Esophagus squamous epithelium (tissue), 5 donors: ENCODE measurements at places on chromosomes 4 and X. TPM values are rescaled to one million over a fixed set of nuclear protein-coding genes. Genes with fewer than 3 reads are reported as not detected.

DNA sequence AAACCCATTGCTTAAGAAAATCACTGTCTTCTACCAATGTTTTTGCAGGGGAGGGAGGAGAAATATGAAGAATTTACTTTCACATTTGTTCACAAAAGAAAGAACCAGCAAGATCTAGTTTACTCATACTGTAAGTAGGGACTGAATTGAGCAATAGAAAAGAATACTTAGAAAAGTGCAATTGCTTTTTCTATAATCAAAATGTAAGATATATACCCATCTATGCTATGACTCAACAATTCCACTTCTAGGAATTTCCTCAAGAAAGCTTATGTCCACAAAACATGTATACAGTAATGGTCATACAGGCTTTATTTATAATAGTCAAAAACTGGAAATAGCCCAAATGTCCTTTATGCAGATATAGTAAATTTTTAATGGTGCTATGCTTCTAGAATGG, 196.4 kb downstream of the LRBA start:
- no peak overlapping the region for H3K4me3 ChIP-seq
- no peaks in the 10 kb centered on the region for H3K36me3 ChIP-seq
- H3K27me3 ChIP-seq = no peaks in the 10 kb centered on the region

DNA sequence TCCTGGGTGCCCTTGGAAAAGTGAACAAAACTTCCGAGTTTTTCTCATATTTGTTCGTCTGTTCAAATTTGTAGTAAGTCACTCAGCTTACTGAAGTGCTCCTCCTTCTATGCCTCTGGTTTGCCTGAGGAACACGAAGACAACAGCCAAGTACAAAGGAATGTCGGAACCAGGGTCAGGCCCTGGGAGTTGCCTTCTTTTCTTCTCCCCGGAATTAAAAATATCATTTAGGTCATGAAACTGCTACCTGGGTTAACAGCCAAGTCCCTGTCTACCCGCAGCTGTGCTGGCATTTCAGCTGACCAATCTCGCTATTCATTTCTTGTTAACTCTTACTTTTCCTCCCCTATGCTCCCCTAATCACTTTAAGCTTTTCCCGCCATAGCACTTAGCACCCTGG, 137.6 kb upstream of the TEX13D start:
- H3K27ac ChIP-seq = peak overlapping the region; percentile 9
- no peaks in the 10 kb centered on the region for H3K27me3 ChIP-seq
- no peaks in the 10 kb centered on the region for H3K4me1 ChIP-seq
- H3K4me3 ChIP-seq = no peak overlapping the region

- H3K36me3 ChIP-seq = no peaks in the 10 kb centered on the region
- DNase-seq = no peak
- no peaks in the 10 kb centered on the region for H3K27me3 ChIP-seq
- no peak overlapping the region for H3K4me3 ChIP-seq
- H3K4me1 ChIP-seq = no peaks in the 10 kb centered on the region
- no peak overlapping the region for H3K27ac ChIP-seq
Measured at GRCh38 chr4:109672169-109672930, 30.9 kb downstream of the CASP6 start.

- no peaks in the 10 kb centered on the region for H3K4me1 ChIP-seq
- peaks cover 98% of the 10 kb centered on the region for H3K36me3 ChIP-seq
- H3K27me3 ChIP-seq = no peaks in the 10 kb centered on the region
- no peak for DNase-seq
- no peak overlapping the region for H3K4me3 ChIP-seq
Measured at GRCh38 chr4:138935-139334, 14.6 kb downstream of the ZNF718 start.

DNA sequence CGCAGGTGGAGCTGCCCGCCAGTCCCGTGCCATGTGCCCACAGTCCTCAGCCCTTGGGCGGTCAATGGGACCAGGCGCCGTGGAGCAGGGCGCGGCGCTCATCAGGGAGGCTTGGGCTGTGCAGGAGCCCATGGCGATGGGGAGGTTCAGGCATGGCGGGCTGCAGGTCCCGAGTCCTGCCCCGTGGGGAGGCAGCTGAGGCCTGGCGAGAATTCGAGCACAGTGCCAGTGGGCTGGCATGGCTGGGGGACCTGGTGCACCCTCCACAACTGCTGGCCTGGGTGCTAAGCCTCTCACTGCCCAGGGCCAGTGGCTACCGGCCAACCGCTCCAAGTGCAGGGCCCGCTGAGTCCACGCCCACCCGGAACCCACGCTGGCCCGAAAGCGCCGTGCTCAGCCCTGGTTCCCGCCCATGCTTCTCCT, 646.5 kb downstream of the GABRG1 start:
- no peaks in the 10 kb centered on the region for H3K4me1 ChIP-seq
- no peaks in the 10 kb centered on the region for H3K36me3 ChIP-seq
- no peak overlapping the region for H3K4me3 ChIP-seq

- H3K4me1 ChIP-seq = no peaks in the 10 kb centered on the region
- no peak overlapping the region for H3K4me3 ChIP-seq
- no peaks in the 10 kb centered on the region for H3K27me3 ChIP-seq
- no peak for DNase-seq
- no peak overlapping the region for H3K27ac ChIP-seq
Measured at GRCh38 chrX:141278306-141278705, 36.0 kb upstream of the SPANXC start.

DNA sequence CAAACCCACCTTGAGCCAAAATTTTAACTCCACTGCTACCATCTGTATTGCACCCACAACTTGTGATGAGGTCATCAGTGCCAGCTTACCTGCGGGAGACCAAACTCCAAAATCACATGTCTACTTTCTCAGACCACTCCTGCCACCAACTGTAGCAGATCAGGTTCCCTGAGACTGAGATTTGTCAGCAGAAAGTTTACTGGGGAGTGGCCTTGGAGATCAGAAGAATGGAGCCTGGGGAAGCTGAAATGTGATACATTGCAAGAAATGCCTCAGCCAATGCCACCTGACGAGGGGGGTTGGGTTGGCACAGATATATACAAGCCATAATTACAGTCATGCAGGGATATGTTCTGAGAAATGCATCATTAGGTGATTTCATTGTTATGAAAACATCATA, 19.1 kb downstream of the HAUS3 start:
- H3K4me1 ChIP-seq = no peaks in the 10 kb centered on the region
- no peaks in the 10 kb centered on the region for H3K36me3 ChIP-seq

GRCh38 chrX:38859602-38860001, 58.3 kb downstream of the MID1IP1 start:
- no peaks in the 10 kb centered on the region for H3K4me1 ChIP-seq
- H3K36me3 ChIP-seq = no peaks in the 10 kb centered on the region
- H3K4me3 ChIP-seq = no peak overlapping the region
- H3K27me3 ChIP-seq = no peaks in the 10 kb centered on the region

DNA sequence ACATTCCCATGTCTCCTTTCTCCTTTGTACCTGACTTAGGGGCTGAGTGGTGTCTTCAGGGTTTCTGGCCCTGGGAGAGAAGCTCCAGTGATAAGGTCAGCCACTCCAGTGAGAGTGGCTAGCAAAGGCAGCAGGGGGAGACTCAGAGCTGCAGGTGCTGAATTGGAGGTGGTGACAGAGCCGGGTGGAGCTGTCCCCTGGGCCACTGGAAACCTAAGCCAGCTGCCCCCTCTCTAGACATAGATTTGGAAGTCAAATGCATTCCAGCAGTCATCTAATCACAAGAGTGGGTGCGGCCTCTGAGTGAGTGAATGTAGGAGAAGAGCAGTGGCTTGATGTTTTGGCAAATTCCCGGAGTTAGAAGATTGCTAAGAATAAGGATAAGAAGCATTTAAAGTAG, 28.5 kb downstream of the TRIM2 start:
- no peaks in the 10 kb centered on the region for H3K36me3 ChIP-seq
- no peaks in the 10 kb centered on the region for H3K27me3 ChIP-seq
- H3K27ac ChIP-seq = no peak overlapping the region
- no peaks in the 10 kb centered on the region for H3K4me1 ChIP-seq

DNA sequence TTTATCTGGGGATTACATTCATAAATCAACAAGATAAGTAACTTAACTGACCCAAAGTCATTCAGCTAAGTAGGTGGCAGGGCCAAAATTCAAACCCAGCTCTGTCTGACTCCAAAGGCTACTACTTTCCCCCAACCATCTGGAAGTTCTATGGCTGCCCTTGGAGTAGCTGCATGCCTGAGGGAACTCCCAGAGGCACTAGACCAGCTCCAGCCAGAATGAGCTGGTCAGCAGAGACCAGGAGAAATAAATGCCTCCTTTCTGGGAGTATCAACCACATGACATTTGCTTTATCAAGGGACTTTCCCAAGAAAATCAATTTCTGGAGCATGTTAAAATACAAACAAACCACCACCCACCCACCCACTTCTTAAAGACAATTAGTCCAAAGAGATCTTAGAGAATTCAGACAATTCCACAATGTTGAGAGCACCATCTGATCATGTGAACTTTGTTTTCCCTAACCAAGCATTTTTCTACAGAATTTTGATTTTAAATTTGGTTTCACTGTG, 180.5 kb downstream of the EFHC2 start:
- no peak for DNase-seq
- H3K27me3 ChIP-seq = no peaks in the 10 kb centered on the region
- no peak overlapping the region for H3K27ac ChIP-seq
- H3K4me3 ChIP-seq = no peak overlapping the region
- H3K4me1 ChIP-seq = no peaks in the 10 kb centered on the region

- no peaks in the 10 kb centered on the region for H3K27me3 ChIP-seq
- H3K4me1 ChIP-seq = no peaks in the 10 kb centered on the region
- no peaks in the 10 kb centered on the region for H3K36me3 ChIP-seq
- no peak overlapping the region for H3K4me3 ChIP-seq
Measured at GRCh38 chr4:21872101-21872500, 76.5 kb downstream of the KCNIP4 start.

GRCh38 chrX:41236629-41237028, 97.3 kb upstream of the DDX3X start:
- no peaks in the 10 kb centered on the region for H3K4me1 ChIP-seq
- no peaks in the 10 kb centered on the region for H3K36me3 ChIP-seq
- no peak overlapping the region for H3K4me3 ChIP-seq

DNA sequence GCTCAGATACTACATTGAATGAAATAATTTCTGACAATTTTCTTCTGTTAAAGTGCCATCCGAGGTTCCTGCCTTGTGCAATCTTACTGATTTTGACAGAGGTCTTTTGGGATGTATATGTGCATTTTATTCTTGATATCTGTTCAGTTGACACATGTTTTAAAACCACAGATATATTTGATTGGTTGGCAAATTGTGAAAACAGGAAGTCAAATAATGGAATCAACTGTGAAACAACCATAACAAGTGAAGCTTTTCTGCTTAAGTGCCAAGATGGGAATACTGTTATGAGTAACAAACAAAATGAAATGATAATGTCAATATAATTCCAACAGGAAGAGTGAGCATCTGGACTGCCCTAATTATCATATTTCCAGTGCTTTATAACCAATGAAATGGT, 84.9 kb upstream of the TET2 start:
- peaks cover 8% of the 10 kb centered on the region for H3K4me1 ChIP-seq
- no peak for DNase-seq
- H3K36me3 ChIP-seq = no peaks in the 10 kb centered on the region
- no peak overlapping the region for H3K27ac ChIP-seq
- no peaks in the 10 kb centered on the region for H3K27me3 ChIP-seq

Gene ARFIP1
- 28.6 TPM for total RNA-seq

Gene IL1RAPL1
- total RNA-seq = 0.13 TPM

Gene UGT2A1
- not detected for total RNA-seq
